ENCODE measurements at places on chromosomes 2 and 18. TPM values are rescaled to one million over a fixed set of nuclear protein-coding genes. Genes with fewer than 3 reads are reported as not detected.

RAB27B gene
- total RNA-seq: 28.7 TPM

FAM124B gene
- not detected for total RNA-seq

ELOA2 gene
- not detected for total RNA-seq

ALPP gene
- not detected for total RNA-seq

MYO7B gene
- total RNA-seq: 0.37 TPM

TAF1B gene
- 55.7 TPM for total RNA-seq

ZNF396 gene
- 0.37 TPM for total RNA-seq

ASB18 gene
- total RNA-seq: not detected
